ENCODE measurements at places on chromosomes 11 and 22.

GRCh38 chr11:1740786-1741530 is 9.4 kb downstream of the IFITM10 start:
- DNase-seq: no peak

- DNase-seq: no peak
Measured at GRCh38 chr22:24068377-24068680, 57.2 kb downstream of the CABIN1 start.

DNA sequence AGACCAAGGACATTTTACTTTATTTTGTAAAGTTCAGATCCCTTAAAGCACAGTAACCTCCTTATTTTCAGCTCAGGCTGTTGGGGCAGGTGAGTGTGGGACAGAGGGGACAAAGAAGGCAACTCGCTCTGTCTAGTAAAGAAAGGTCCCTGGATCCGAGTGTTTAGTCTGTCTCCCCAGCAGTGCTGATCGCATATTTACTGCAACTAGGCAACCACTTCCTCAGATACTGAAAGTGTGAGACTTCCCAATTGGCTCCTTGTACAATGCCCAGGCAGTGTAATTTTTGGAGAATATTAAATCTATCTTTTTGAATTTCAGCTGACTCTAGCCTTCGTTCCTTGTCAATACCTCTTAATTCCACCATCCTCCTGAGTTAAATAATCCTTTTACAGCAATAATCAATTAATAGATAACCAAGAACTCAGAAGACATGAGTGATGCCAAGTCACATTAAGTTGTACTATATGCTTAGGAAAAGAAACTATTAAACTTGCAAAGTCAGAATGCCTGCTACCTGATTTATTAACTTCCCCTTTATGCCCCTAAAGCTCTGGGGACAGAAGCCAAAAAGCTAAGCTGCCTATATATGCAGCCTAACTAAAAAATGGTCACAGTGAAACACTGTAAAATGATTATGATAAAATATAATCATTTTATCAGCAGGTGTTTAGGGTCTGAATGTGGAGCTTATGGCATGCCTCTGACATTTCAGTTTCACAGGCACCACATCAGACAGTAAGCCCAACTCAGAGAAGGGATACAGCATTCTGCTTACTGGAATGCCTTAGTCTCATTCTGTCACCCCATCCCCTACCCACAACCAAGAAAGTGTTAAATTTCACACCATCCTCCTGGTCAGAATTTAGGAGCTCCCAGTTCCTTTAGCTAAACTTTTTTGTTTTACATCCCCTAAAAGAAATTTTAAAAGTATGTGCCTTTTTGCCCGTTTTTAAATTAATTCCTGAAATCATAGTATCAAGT is 138.7 kb downstream of the TRIM44 start:
- DNase-seq: no peak

GRCh38 chr11:30025396-30026139 is 8.7 kb upstream of the KCNA4 start:
- no peak for DNase-seq

GRCh38 chr11:33802194-33802950 is 28.1 kb upstream of the FBXO3 start:
- DNase-seq: peak; percentile 13

GRCh38 chr22:25745341-25746011 is 3.5 kb downstream of the MYO18B start:
- DNase-seq: no peak

DNA sequence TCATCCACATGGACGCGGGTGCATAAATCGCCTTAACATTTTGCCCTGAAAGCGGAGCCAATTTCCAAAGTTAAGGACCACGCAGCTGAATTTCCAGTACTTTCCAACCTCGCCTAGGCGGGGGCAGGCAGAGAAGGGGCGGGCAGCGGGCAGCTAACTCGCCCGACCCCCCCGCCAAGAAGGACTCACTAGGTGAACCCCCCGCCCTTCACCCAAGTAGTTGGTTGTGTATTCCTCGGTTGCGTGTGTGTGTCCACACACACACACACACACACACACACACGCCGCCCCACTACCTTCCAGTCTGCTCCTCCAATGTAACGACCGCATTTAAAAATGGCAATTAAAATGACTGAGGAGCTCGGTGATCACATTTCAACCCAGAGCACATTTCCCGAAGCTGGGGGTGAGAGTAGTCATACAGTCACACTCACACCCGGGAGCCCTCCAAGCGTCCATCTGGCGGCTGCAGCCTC is 1.4 kb downstream of the TENM4 start:
- no peak for DNase-seq

GRCh38 chr11:95739108-95739938 is 50.3 kb downstream of the FAM76B start:
- DNase-seq: no peak

DNA sequence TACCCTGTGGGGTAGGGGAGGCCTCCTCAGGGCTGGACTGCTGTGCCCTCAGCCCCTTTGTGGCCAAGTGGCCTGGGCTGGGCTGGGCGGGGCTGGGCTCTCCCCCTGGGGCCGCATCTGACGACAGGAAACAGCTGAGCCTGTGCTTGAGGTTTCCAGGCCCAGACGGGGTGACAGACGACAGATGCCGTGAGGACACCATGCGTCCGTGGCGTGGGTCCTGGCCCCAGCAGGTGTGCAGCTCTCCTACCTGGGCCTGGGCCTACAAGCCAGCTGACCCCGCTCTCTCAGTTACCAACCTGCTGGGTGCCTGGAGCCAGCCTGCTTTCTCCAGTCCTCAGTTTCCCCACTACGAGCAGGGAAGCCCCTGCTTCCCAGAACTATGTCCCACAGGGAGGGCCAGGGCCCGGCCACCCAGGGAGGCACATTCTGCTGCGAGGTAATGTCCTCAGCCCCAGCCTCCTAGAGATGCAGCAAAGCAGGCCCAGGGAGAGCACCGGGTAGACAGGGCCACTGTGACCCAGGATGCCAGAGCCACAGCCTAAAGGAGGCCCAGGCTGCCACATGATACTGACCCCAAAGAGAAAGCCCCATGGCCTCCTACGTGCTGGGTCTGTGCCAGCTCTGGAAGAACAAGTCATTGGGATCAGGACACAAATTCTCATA is 181.3 kb downstream of the IGLL1 start:
- DNase-seq: no peak

GRCh38 chr11:27217948-27218420 is 145.0 kb downstream of the CCDC34 start:
- no peak for DNase-seq

DNA sequence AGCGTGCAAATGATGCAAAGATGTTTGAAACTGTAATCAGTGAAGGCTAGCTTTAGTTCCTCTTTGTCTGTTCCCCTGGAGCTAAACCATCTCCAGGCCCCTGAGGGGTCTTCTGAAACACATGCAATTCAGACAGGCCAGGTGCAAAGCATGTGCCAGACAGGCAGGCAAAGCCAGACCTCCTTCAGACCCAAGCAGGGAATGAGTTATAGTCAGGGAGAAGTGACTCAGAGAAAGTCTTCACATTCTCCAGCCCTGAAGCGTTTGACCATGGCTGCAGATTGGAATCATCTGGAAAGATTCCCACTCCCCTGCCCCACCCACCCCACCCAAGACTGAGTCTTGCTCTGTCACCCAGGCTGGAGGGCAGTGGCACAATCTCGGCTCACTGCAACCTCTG is 187.0 kb upstream of the ISX start:
- DNase-seq: no peak

- DNase-seq: no peak
Measured at GRCh38 chr11:120295099-120295498, 30.0 kb upstream of the TLCD5 start.

DNA sequence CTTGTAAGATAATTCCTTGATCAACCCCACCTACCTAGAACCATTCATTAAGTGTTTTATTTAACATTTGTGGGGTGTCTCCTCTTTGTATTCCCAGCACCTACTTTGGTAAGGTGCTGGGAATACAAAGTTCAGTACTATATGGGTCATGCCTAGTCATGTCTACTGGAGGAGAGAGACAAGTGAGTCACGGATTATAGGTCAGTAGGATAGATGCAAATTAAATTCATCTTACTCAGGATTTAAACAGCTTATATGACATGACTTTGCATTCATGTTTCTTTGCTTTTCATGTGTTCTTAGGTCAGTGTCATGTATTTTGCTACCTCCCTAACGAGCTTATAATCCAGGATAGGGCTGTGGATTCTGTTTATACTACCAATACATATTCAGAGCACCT is 3.4 kb upstream of the FADS1 start:
- DNase-seq: no peak

DNA sequence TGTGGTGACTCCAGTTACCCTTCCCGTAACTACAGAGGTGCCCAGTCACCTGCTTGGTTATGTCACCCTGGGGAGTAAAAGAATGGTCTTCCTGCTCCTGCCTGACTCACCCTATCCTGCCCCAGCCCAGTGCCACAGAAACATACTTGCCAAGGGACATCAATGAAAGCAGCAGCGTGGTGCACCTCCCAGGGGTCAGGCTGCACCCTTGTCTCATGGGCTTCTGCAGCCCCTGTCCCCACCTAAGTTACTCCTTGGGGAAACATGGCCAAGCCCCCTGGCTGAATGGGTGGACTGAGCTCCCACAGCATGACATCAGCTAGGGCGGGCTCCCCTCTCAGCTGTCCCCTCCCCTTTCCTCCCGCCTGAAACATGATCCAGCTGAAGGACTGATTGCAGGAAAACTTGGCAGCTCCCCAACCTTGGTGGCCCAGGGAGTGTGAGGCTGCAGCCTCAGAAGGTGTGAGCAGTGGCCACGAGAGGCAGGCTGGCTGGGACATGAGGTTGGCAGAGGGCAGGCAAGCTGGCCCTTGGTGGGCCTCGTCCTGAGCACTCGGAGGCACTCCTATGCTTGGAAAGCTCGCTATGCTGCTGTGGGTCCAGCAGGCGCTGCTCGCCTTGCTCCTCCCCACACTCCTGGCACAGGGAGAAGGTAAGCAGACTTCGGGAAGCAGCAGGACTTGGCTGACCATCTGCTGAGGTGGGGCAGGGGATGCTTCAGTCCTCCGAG is at the start of gene HTR3A:
TSS of gene HTR3A (plus strand) at position 368 of the 730 bp plus-strand sequence. CDS start at position 586, 218 bp downstream.
- DNase-seq: no peak

DNA sequence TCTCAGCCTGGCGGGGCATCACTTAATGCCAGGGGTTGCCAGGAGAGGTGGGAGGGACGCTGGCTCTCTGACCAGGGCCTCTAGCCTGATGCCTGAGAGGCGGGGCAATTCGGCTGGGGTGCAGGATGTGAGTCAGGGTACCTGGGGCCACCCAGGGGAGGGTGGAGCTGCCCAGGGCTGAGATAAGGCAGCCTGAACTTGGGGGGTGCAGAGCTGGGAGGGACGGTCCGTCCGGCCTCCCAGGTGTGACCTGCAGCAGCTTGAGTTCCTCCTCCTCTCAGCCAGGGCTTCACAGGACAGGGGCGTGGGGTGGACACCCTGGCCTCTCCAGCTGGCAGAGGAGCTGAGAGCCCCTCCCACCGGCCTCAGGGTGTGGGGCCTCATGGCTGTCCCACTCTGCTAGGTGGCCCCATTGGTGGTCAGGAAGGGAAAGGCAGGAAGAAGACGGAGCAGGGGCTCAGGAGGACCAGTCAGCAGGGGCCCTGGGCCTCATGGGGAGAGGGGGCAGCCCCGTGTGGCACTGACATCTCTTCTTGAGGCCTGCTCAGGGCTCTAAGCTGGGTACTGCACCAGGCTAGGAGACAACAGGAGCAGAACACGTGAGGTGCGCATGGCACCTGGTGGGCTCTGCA is 942 bp upstream of the RPS6KA4 start:
- peak; percentile 56 for DNase-seq

Measured in stimulated activated CD4-positive, alpha-beta T cell treated with anti-CD3 and anti-CD28 coated beads, Interleukin-2, amount 100 ng/mL, for 48 hours (primary cell).